ENCODE measurements at places on chromosomes 3 and 15. TPM values are rescaled to one million over a fixed set of nuclear protein-coding genes. Genes with fewer than 3 reads are reported as not detected.

DNA sequence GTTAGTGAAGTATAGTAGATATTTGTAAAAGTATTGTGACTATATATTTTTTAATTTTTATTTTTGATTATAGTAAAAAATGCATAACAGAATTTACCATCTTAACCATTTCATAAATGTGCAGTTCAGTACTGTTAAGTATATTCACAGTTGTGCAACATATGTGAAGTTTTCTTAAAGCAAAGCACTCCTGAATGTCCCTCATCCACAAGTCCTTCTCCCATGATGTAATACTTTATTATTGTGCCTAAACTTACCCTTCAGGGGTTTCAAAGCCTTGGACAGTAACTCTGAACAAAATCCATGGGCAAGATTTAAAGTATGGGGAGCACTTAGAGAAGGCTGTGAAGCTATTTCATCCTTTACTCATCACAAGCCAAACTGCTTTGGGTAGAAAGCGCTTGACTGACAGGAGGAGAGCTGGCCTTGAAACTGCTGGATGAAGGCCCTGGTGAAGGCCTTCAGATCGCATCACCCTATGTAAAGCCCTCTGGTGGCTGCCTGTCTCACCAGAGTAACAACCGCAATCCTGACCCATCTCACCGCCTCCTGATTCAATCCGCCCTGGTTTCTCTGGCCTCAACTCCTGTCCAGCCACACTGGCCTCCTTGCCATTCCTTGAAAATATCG lies 28.0 kb downstream of the LSM3 start:
- H3K36me3 ChIP-seq, result no peaks in the 10 kb centered on the region
- no peak for DNase-seq
- H3K27me3 ChIP-seq, result no peaks in the 10 kb centered on the region
- H3K4me1 ChIP-seq, result no peaks in the 10 kb centered on the region
- no peak overlapping the region for H3K27ac ChIP-seq

GRCh38 chr3:38030126-38031021 lies 932 bp upstream of the PLCD1 start:
- no peak for DNase-seq
- H3K4me3 ChIP-seq, result peak overlapping the region; percentile 7
- H3K36me3 ChIP-seq, result peaks cover 5% of the 10 kb centered on the region
- H3K4me1 ChIP-seq, result peaks cover 29% of the 10 kb centered on the region
- H3K27me3 ChIP-seq, result peaks cover 27% of the 10 kb centered on the region

- H3K27me3 ChIP-seq, result no peaks in the 10 kb centered on the region
- H3K27ac ChIP-seq, result no peak overlapping the region
- H3K4me1 ChIP-seq, result no peaks in the 10 kb centered on the region
- H3K4me3 ChIP-seq, result no peak overlapping the region
- H3K36me3 ChIP-seq, result no peaks in the 10 kb centered on the region
Observed at GRCh38 chr3:53806182-53807116, 39.8 kb downstream of the CHDH start.

GRCh38 chr3:187919544-187919943 lies 174.3 kb upstream of the BCL6 start:
- DNase-seq, result peak; percentile 42
- H3K36me3 ChIP-seq, result peaks cover 16% of the 10 kb centered on the region
- H3K4me1 ChIP-seq, result peaks cover 75% of the 10 kb centered on the region
- H3K27me3 ChIP-seq, result peaks cover 3% of the 10 kb centered on the region
- H3K4me3 ChIP-seq, result peak overlapping the region; percentile 66
- H3K27ac ChIP-seq, result peak overlapping the region; percentile 95

GRCh38 chr3:114071786-114072185 lies 15.2 kb downstream of the QTRT2 start:
- peaks cover 55% of the 10 kb centered on the region for H3K36me3 ChIP-seq
- DNase-seq, result no peak
- H3K27me3 ChIP-seq, result no peaks in the 10 kb centered on the region

DNA sequence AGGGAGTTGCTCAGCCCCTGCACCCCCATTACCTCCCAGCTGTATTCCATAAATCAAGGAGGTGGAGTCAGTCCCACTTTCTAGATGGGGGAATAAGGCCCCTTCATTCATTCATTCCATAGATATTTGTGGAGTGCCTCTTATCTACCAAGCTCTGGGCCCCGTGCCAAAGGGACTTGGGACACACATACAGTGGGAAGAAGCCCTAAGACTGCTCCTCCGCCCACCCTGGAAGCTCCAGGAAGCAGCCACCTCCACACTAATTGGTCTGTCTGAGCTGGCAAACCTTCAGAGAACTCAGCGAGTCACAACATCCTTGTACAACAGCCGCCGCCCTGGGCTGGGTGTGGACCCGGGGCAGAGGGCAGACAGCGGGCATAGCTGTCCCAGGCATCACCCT lies 6.4 kb downstream of the STRA6 start:
- no peak overlapping the region for H3K4me3 ChIP-seq
- no peaks in the 10 kb centered on the region for H3K27me3 ChIP-seq
- H3K4me1 ChIP-seq, result no peaks in the 10 kb centered on the region
- H3K27ac ChIP-seq, result no peak overlapping the region
- H3K36me3 ChIP-seq, result no peaks in the 10 kb centered on the region

- H3K4me3 ChIP-seq, result no peak overlapping the region
- H3K36me3 ChIP-seq, result no peaks in the 10 kb centered on the region
- H3K4me1 ChIP-seq, result peaks cover 36% of the 10 kb centered on the region
- peaks cover 12% of the 10 kb centered on the region for H3K27me3 ChIP-seq
- DNase-seq, result no peak
- peak overlapping the region; percentile 58 for H3K27ac ChIP-seq
Observed at GRCh38 chr15:22224241-22224671, 143.9 kb downstream of the OR4M2 start.

- DNase-seq, result no peak
- no peak overlapping the region for H3K27ac ChIP-seq
- H3K4me3 ChIP-seq, result no peak overlapping the region
- no peaks in the 10 kb centered on the region for H3K27me3 ChIP-seq
- no peaks in the 10 kb centered on the region for H3K36me3 ChIP-seq
- no peaks in the 10 kb centered on the region for H3K4me1 ChIP-seq
Observed at GRCh38 chr15:53520996-53521395, 238.5 kb downstream of the WDR72 start.

DNA sequence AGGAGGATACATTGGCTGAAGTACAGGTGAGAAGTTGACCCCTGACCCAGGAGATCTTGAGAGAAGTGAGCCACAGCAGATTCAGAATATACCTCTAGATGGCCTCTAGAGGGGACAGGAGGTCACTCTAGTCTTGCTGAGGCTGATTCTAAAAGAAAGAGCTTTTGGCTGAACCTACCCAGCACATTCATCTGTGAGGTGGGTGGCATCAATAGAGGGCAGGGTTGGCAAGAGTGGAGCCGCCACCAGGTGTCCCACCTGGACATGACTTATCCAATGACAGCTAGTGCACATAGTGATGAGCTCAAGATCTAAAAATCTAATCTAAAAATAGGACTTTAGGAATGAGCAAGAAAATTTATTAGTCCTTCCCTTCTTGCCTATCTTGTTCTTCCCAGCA lies 51.6 kb downstream of the CYP19A1 start:
- H3K4me1 ChIP-seq, result peaks cover 8% of the 10 kb centered on the region
- peaks cover 9% of the 10 kb centered on the region for H3K27me3 ChIP-seq
- no peak for DNase-seq
- no peak overlapping the region for H3K4me3 ChIP-seq
- H3K36me3 ChIP-seq, result no peaks in the 10 kb centered on the region
- no peak overlapping the region for H3K27ac ChIP-seq

- no peak for DNase-seq
- no peaks in the 10 kb centered on the region for H3K36me3 ChIP-seq
- no peaks in the 10 kb centered on the region for H3K27me3 ChIP-seq
- no peak overlapping the region for H3K4me3 ChIP-seq
Observed at GRCh38 chr3:29057326-29057725, 223.5 kb upstream of the RBMS3 start.

DNA sequence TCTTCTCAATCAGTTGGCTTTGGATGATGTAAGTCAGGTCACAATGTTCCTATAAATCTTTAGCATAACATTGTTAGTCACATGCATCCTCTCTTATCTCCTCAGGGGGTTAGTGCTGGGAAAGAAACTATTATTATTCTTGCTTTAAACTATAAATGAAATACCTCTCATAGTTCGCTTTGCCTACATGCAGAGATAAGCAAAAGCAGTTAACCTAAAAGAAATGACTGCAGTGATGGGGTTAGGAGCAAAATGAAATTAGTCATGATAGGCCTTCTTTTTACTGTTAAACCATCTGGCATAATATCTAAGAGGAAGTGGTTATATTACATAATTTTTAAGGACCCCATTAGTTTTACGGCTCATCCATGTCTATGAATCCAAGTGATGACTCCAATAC lies 91.7 kb upstream of the IGSF10 start:
- H3K4me3 ChIP-seq, result no peak overlapping the region
- H3K36me3 ChIP-seq, result no peaks in the 10 kb centered on the region
- H3K27ac ChIP-seq, result no peak overlapping the region
- peaks cover 4% of the 10 kb centered on the region for H3K27me3 ChIP-seq
- no peak for DNase-seq

DNA sequence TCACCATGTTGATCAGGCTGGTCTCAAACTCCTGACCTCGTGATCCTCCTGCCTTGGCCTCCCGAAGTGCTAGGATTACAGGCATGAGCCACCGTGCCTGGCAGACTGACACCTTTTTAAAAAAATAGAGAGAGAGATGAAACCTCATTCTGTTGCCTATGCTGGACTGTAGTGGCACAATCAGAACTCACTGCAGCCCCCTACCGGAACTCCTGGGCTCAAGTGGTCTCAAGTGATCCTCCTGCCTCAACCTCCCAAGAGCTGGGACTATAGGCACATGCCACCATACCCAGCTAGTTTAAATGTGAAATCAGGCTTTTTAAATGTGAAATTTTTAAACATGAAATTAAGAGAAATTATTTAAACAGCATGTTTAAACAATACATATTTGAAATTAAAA lies 265.2 kb upstream of the UBE2E1 start:
- no peaks in the 10 kb centered on the region for H3K36me3 ChIP-seq
- no peak overlapping the region for H3K4me3 ChIP-seq
- DNase-seq, result no peak
- H3K27me3 ChIP-seq, result no peaks in the 10 kb centered on the region
- H3K27ac ChIP-seq, result no peak overlapping the region
- no peaks in the 10 kb centered on the region for H3K4me1 ChIP-seq

DNA sequence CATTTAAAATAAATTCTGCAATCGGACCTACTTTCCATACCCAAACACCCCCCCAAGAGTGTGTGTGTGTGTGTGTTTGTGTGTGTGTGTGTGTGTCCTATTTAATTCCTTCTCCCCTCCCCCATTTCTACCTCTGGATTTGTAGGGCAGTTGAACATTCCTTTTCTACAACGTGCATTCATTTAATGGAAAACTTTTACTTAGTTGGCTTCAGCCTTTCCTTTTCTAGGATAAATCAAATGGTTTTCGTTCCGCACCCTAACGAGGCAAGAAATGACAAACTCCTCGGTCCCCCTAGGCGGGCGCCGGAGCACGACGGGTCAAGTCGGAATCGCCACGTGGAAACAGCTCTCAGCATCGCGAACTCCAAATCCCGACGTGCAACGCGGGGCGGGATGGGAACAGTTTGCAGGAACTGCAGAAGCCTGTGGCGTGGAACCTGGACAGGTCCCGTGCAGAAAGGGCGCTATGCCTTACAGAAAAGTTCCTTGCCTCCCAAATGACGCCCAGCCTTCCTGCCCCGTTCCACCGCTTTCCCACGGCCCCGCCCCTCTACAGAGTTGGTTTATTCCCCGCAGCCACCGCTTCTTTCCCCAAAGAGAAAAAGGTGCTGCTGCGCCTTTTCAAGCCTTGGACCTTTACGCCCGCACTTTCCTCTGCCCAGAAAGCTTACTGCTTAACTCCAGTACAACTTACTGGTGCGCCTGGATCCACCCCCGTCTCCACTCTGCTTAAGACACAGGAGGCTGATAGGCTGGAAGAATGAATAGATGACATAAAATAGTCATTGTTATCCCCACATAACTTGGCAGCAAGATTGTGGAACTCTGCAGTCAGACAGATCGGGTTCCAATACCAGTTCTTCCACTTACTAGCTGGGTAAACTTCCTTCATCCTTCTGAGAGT lies 1.1 kb upstream of the EIF2B5 start:
- H3K27me3 ChIP-seq, result no peaks in the 10 kb centered on the region
- peaks cover 8% of the 10 kb centered on the region for H3K36me3 ChIP-seq
- peak; percentile 39 for DNase-seq
- peaks cover 34% of the 10 kb centered on the region for H3K4me1 ChIP-seq
- peak overlapping the region; percentile 96 for H3K27ac ChIP-seq
- peak overlapping the region; percentile 98 for H3K4me3 ChIP-seq

DNA sequence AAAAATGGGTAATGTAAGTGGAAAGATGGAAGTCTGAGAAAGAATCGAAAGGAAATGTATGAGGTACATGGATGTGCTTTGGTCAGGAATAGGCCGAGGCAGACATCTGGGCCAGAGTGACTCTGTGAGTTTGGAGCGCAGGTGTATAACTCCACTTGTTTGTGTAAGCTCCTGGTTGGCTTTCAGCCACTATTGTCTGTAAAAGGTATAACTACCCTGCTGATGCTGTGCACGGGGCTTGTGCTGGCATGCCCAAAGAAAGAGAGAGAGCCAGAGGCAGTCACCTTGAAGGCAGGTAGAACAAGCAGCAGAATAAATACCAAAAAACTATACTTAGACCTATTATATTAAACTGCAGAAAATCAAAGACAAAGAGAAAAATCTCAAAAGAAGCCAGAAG lies 32.7 kb upstream of the CD96 start:
- H3K27me3 ChIP-seq, result no peaks in the 10 kb centered on the region
- H3K4me1 ChIP-seq, result no peaks in the 10 kb centered on the region
- no peaks in the 10 kb centered on the region for H3K36me3 ChIP-seq
- H3K4me3 ChIP-seq, result no peak overlapping the region
- no peak for DNase-seq
- H3K27ac ChIP-seq, result no peak overlapping the region

Gene ISLR
- not detected for total RNA-seq

Gene NEK10
- 0.56 TPM for total RNA-seq

Gene WDR76
- 76.8 TPM for total RNA-seq

Gene PLCH1
- total RNA-seq, result 0.37 TPM

Gene MRAS
- not detected for total RNA-seq

Gene PPP1R2
- 85.9 TPM for total RNA-seq

Gene SCN11A
- 0.02 TPM for total RNA-seq

Gene GOLGA8T
- not detected for total RNA-seq

Data from activated CD4-positive, alpha-beta T cell treated with anti-CD3 and anti-CD28 coated beads, Interleukin-2, amount 10 ng/mL, durations not matched to agents 7 days and 5 days (primary cell).